Kidney glomerular epithelial cell (primary cell): ENCODE measurements at places on chromosomes 3 and 15.

- no peak for DNase-seq
Observed at GRCh38 chr3:85808755-85809154, 850.0 kb downstream of the CADM2 start.

GRCh38 chr3:152105446-152105845 is 163.3 kb upstream of the MBNL1 start:
- no peak for DNase-seq

DNA sequence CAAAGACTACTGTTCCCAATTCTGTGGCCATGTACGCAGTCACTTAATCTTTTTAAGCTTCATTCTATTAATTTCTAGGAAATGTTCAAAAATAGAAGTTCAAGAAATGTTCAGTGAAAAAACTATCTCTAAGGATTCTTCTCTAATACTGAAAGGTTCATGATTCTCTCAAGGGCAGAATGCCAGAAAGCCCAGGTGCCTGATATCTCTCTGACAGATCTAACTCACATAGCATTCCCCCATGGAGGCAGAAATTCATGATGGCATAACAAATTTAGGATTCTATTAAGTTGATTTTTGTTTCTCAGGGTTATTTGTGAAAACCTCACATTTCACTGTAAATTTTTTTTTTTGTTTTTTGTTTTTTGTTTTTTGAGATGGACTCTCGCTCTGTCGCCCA is 17.5 kb downstream of the CHRM5 start:
- DNase-seq = no peak

DNA sequence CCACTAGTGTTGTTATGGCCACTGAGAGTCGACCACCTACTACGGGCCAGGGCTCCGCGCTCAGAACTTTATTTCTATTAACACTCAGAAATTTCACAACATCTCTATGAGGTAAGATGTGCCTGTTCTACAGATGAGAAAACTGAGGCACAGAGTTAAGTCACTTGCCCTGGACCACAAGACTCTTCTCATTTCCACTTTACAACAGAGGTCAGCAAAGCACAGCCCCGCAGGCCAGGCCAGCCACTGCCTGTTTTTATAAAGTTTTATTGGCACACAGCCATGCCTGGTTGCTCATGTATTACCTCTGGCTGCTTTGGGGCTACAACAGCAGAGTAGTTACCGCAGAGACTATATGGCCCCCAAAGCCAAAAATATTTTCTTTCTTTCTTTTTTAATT is 503.6 kb downstream of the SHQ1 start:
- no peak for DNase-seq

DNA sequence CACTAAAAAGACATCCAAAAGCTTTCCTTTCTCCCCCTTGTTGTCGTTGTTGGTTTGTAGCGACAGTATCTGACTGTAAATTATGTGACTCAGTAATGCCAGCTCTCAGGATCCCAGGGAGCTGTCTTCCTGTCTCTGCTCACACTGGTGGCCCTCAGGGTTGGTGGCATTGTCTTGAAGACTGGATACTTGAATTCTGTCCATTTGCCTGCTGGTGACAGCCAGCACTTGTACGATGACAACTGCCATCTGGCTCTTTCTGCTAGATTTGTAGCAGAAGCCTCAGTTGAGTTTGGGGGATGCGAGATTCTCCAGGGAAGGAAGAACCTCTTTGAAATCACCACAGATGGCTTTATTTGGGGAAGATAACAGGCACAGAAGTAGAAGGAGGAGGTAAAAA is 120.8 kb downstream of the ARPP21 start:
- DNase-seq = no peak

- no peak for DNase-seq
Observed at GRCh38 chr15:66819084-66819483, 117.0 kb downstream of the SMAD6 start.

GRCh38 chr3:124924741-124925140 is 9.8 kb downstream of the MUC13 start:
- DNase-seq = no peak
